ENCODE measurements at places on chromosomes 2 and 18.

DNA sequence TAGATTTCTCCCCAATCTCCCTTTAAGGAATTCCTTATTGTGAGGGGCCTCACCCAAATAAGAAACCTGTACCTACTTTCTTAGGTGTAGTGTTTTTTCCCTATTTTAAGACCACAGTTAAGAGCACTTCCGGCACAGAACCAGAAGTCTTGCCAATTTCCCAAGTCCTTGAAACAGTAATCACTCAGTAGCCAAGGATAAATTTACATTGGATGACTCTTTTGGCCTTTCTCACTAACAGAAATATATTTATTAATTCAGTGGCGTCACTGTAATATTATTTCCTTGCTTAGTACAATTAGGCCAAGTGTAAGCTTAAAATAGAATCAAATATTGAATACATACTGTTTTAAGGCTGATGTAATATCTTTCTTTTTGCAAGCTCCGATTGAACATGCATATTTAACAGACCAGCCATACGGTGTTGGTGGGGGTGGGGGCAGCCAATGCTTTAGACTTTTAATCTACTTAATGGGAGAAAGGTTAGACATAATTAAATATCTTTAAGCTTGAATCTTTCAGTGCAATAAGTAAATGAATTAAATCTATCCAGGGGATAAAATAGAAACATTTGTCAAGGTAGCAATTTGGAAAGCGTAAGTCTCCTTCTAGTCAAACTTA, 50.8 kb upstream of the ITGA6 start:
- peak; percentile 69 for DNase-seq

- DNase-seq: no peak
Observed at GRCh38 chr2:98704499-98705332, 26.2 kb downstream of the MGAT4A start.

DNA sequence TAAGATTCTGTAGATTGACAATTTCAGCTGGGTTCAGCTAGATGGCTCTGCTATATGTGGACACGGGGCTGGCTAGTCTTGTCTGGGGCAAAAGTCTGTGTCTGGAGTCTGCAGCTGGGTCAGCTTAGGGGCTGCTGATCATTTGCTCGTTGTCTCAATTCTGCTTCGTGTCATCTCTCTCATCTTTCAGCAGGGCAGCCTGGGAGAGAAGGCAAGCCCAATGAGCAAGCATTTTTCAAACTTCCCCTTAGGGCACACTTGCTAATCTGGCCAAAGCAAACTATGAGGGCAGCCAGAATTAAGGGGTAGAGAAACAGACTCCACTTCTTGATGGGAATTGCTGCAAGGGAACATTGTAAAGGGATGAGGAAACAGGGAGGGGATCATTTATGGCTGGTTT, 462.6 kb downstream of the SLC4A3 start:
- DNase-seq: no peak

- no peak for DNase-seq
Observed at GRCh38 chr2:225354281-225354774, 45.2 kb upstream of the NYAP2 start.

DNA sequence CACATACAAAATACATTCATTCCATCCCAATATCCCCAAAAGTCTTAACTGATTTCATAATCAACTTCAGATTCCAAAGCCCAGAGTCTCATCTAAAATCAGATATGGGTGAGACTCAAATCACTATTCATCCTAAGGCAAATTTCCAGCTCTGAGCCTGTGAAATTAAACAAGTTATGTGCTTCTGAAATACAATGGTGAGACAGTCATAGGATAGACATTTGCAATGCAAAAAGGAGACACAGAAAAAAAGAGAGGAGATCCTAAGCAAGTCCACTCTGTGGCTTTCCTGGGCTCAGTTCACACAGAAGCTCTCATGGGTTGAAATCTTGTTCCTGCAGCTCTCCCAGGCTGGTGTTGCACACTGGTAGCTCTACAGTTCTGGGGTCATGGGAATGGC, 18.3 kb downstream of the ZNF892 start:
- DNase-seq: no peak

GRCh38 chr18:26618135-26618534, 69.8 kb upstream of the KCTD1 start:
- no peak for DNase-seq

GRCh38 chr2:64017811-64018700, 1.2 kb downstream of the VPS54 start:
- no peak for DNase-seq

DNA sequence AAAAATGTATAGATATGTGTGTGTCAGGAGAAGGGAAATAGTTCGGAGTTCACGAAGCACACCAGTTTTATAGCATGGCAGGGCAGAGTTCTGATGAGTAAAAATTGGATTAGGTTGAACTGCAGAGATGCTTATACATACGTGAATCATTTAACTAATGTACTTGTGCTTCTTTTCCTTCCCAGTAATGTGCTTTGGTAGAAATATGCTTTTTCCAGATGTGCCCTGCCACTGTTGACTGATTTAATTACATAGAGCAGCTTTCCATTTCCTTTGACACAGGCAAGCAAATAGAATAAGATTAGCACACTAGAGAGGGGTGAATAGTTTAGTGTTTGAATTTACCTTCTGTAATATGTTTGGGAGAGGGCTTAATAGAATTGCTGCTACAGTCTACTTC, 28.9 kb upstream of the ARMC9 start:
- no peak for DNase-seq

GRCh38 chr2:226873051-226873620, 37.3 kb downstream of the RHBDD1 start:
- no peak for DNase-seq

GRCh38 chr2:12935222-12935621, 218.5 kb downstream of the TRIB2 start:
- DNase-seq: no peak

- DNase-seq: no peak
Observed at GRCh38 chr2:73050121-73050545, 21.4 kb downstream of the SFXN5 start.

- DNase-seq: no peak
Observed at GRCh38 chr2:11938196-11938595, 191.8 kb downstream of the LPIN1 start.

GRCh38 chr2:145657265-145657664, 1137.3 kb upstream of the ZEB2 start:
- no peak for DNase-seq

- DNase-seq: no peak
Observed at GRCh38 chr2:128986867-128987268, 668.2 kb upstream of the HS6ST1 start.

DNA sequence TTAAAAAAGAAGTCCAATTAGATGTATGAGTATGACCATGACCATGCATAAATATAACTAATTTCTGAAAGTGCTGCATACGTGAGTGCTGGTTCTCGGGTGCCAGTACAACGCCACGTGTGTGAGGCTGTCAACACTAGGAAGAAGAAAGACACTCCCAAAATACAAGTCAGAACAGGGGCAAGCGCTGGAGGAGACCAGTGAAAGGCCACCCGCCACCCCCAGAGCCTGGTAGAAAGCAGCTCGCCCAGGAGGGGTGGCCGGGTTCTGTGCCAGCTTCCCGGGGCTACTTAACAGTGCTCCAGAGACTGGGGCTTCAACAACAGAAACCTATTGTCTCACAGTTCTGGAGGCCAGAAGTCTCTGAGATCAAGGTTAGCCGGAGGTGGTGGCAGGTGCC, 147.6 kb downstream of the RTP5 start:
- DNase-seq: no peak

GRCh38 chr18:63378919-63379638, 12.1 kb upstream of the KDSR start:
- no peak for DNase-seq

GRCh38 chr18:5527603-5528002, 16.2 kb downstream of the EPB41L3 start:
- no peak for DNase-seq

- no peak for DNase-seq
Observed at GRCh38 chr2:130864830-130865800, 28.4 kb downstream of the ARHGEF4 start.

GRCh38 chr2:238498188-238498587, 71.5 kb downstream of the ASB1 start:
- DNase-seq: no peak

- peak; percentile 30 for DNase-seq
Observed at GRCh38 chr2:20050104-20050645, 1.3 kb downstream of the LAPTM4A start.

GRCh38 chr2:226791487-226792081, 8.0 kb downstream of the IRS1 start:
- peak; percentile 88 for DNase-seq

DNA sequence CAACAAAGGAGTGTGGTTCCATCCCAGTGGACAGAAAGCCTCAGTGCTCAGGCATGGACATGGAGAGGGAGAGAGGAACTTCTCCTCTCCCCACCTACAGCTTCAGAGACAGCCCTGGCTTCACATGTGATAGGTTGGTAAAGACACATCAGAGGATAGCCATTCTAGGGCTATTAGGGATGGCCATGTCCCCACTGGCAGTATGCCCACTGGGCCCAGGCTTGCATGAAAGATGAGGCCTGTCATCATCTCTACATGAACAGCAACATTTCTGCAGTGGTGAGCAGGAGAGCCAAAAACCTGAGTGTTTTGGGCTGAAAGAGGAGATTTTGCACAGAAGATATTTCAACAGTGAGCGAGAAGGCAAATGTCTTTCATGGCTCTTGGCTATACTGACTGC, 517.2 kb downstream of the NR4A2 start:
- DNase-seq: no peak

DNA sequence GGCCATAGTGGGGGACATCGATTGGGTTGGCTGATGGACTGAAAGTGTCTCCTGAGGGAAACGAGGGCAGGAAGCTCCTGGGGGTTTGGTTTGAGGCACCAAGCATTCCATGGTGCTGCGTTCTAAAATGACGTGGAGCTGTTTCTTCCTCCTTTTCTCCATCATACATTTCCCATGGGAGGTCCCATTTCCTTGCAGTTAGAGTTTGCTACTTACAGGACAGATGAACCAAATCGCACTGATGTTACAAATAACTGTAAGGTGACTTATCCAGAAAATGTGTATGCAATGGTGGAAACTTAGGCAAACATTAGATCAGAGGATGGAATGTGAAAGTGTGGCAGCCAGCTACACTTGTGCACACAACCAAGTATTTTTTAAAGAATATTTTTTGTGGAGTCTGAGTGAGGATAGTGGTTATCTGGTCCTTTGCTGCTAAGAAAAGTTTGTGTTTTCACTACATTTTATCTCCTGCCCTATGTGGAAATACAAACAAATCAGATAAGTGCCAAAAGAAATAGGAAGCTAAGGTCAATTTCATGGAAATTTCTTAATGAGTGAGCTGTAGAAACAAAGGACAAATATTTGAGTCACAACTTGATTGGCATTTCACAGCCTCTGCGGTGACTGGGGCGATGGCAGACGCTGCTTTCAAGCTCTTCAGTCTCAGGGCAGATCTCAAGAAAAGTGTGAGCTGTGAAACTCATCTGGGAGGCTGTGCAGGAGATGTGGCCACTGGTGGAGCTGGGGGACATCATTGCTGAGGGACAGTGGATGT, 256.2 kb downstream of the TSN start:
- DNase-seq: no peak

GRCh38 chr2:149536649-149537048, 50.9 kb downstream of the MMADHC start:
- no peak for DNase-seq

GRCh38 chr18:37298816-37299215, 266.8 kb downstream of the CELF4 start:
- DNase-seq: no peak

- no peak for DNase-seq
Observed at GRCh38 chr2:96136129-96136720, 2.1 kb downstream of the ASTL start.

GRCh38 chr2:25279091-25279651, 62.6 kb downstream of the DNMT3A start:
- no peak for DNase-seq

DNA sequence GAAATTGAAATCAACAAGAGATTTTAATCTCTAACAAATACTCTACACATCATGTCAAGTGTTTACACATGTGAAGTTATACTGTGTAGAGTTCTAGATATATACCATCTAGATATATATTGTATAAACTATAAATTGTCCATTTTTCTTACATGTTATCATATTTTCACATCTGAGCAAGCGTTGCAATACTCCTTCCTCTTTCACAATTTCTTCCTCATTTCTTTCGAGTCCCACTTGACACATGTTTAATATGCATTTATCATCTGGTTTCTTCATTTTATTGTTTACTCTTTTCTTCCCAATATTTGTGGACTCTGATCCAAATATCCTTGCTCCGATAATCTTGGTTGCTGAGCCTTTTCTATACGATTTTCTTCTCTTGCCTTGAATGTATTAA, 50.2 kb downstream of the UNC80 start:
- DNase-seq: no peak

GRCh38 chr2:16413947-16414346, 251.7 kb downstream of the CYRIA start:
- DNase-seq: no peak

GRCh38 chr2:136359121-136359965, 241.4 kb upstream of the CXCR4 start:
- DNase-seq: no peak

GRCh38 chr18:72985686-72986085, 117.9 kb upstream of the NETO1 start:
- no peak for DNase-seq

- DNase-seq: no peak
Observed at GRCh38 chr2:213281156-213281555, 3.1 kb upstream of the SPAG16 start.

DNA sequence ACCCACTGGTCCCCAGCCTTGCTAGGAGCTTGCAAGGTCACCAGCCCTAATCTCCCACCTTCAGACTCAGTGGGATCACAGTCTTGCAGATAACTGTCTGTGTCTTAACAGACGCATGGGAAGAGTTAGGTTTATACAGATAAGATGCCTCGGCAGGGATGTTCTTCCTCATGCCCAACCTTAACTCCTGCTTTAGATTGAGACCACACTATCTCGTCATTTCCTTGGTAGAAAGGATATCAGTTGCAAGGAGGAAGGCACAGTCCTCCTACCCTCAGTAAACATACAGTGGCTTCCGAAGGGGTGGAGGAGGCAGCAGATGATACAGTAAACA, 7.2 kb downstream of the NT5DC4 start:
- DNase-seq: no peak

DNA sequence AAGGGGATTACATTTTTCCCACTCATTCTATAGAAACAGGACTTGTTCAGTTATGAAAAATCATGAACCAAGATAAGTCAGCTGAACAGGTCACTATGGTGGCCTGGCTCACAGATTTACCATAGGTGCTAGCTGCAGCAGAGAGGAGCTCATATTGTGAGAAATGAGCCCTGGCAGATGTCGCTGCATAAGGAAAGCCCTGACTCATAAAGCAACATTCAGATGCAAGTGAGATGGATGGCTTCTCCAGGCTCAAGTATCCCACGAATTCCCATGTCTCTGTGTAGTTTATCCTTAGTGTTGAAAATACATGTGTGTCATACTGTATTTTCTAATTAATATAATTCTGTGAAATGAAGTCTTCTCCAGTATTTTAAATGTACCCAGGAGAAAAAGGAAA, 115.0 kb upstream of the LHCGR start:
- DNase-seq: no peak

Measured in WERI-Rb-1 (cell line).